ENCODE measurements at places on chromosomes 4 and X.

DNA sequence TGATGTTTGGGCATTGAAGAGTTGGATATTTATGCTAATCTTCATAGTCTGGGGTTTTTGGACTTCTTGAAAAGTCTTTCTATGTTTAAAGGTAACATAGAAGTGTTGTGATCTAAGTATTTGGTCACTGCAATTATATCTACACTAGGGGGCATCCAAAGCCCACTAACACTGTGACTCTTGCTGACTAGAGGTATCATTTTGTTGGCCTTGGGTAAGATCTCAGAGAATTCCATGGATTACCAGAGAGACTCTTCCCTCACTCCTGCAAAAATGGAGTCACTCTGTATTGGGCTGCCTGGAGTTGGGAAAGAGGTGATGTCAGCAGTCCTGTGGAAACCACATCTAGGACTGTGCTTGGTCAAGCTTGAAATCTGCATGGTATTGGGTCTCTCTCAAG is 1077.6 kb downstream of the FAM133A start:
- no peak for DNase-seq

- DNase-seq = no peak
Observed at GRCh38 chr4:53527326-53527725, 64.0 kb downstream of the LNX1 start.

DNA sequence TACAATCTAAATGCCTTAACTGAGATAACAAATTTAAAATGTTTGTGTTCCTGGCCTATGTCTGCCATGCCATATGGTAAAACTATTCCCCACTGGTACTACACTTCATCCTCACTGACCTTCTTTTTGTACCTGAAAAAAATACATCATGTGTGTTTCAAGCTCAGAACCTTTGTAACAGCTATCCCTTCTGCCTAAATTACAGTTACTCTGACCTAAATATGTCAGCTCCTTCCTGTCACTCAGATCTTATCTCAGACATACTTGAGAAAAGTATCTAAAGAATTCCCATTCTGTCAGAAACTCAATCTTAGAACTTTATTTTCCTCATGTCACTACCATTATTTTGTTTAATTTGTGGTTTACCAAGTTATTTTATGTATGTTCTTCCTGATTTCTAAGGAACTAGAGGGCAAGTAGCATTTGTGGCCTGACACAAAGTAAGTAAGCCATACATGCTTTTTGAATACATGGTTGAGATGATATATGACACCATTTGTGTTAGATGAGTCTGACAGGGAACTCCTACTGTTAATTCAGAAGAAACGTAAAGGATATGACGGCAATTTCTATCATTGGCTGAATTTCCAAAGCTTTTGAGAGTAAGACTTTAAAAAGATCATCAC is 456.5 kb upstream of the NDST3 start:
- DNase-seq = no peak

GRCh38 chrX:118978451-118978850 is 4.0 kb downstream of the LONRF3 start:
- DNase-seq = no peak

DNA sequence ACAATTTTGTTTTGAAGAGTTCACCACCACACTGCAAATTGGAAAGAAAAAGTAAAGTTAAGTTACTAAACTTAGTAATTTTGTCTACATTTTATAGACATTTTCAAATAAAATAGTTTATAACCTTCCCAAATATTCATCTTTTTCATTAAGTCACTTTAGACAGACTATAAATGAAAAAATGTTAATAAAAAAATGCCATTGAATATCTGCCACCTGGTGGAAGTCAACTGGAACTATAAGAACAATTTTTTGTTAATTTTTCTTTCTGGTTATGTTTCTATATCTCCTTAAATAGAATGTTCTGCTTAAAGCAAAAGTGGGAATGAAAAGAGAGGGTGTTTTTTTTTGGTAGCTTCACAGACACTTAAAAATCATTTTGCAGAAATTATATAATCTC is 534.4 kb upstream of the PCDH10 start:
- no peak for DNase-seq

DNA sequence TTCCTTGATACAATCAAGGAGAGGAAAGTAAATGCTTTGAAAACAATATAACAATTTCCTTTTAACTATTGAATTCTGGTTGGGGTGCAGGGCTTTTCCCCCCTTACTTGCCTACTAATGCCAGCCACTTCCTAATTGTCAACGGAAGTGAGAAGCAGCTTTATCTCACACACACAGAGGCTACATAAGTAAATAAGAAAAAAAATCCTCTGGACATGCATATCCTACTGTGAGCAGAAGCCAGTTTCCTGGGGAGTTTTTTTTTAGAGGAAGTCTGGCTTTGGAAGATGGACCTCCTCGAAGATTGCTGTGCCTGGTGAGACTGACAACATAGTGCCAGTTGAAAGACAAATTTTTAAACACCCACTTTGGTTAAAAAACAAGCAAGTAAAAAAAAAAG is 180.6 kb downstream of the OPHN1 start:
- no peak for DNase-seq

GRCh38 chr4:144970597-144970996 is 127.4 kb downstream of the ANAPC10 start:
- DNase-seq = no peak

DNA sequence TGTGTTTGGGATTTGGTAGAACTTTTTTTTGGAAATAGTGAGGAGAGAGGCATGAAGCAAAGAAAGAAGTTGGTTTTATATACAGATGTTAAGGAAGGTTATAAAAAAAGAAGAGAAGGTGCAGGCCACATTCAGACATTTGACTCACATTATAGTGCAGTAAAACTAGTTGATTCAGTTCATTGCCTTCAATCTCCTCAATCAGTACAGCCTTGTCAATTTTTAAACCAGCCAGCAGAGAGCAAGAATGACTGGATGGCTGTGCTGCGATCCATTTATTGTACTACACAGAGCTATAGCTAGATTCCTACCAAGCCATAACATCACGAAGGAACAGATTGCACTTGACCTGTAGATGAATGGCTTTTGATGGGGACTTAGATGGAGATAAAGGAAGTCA is 79.7 kb upstream of the LSM6 start:
- DNase-seq = no peak

- DNase-seq = no peak
Observed at GRCh38 chr4:52627876-52628275, 31.2 kb downstream of the USP46 start.

GRCh38 chr4:110628663-110629213 is 5.9 kb upstream of the PITX2 start:
- DNase-seq = no peak

Measured in left forelimb (tissue), 1 donor.